SJCRH30 (cell line): ENCODE measurements at places on chromosomes 11 and 22.

- DNase-seq: no peak
Measured at GRCh38 chr11:57426439-57426928, 437 bp downstream of the SLC43A3 start.

DNA sequence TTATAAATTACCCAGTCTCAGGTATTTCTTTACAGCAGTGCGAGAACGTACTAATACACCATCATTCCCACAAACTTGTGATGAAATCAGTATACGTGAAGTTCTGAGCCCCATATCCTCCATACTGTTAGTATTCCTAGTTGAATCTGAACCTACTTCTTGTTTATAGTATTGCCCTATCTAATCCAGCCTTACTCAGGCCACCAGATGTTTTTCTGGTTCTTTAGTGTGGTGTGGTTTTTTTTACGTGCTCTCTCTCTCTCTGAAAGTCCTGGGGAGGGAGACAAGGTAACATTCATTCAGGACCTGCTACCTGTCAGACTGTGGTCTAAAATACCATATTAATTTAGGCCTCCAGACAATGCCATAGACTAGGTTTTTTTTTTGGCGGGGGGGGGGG is 47.6 kb upstream of the TEAD1 start:
- no peak for DNase-seq

- no peak for DNase-seq
Measured at GRCh38 chr11:72574548-72575460, 99.4 kb downstream of the PDE2A start.

- no peak for DNase-seq
Measured at GRCh38 chr22:19178065-19178656, 375 bp downstream of the SLC25A1 start.
